ENCODE measurements at places on chromosomes 2 and 18. TPM values are rescaled to one million over a fixed set of nuclear protein-coding genes. Genes with fewer than 3 reads are reported as not detected.

The HOXD4 gene
- 0.30 TPM for total RNA-seq

The TCF23 gene
- not detected for total RNA-seq

The AFF3 gene
- 3.8 TPM for total RNA-seq

The GCG gene
- total RNA-seq: not detected

The KYNU gene
- 1.8 TPM for total RNA-seq

The RUFY4 gene
- total RNA-seq: not detected
